ENCODE measurements at places on chromosomes 1 and 21.

DNA sequence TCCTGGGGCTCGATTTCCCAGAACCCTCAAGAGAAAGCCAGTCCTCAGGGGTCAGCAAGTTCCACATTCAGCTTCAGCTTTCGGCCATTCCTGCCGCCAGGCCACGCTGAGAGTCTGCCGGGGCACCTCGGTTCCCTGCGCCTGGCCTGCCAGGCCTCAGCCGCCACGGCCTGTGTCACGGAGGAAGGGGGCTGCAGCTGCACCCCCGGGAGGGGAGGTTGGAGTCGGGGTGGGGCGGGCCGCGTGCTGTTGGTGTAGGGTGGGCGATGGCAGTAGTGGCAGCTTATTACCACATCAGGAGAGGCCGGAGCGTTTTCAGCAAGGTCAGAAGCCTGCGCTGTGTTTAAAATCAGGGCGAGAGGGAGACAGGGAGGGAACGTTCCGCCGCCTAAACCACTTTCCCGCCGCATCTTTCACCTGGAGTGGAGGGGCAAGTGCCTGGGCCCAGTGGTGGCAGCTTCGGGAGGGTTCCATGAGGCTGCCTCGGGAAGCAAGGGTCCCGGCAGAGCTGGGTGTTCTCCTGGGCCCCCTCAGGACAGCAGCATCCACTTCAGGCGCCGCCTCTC is 68.5 kb upstream of the TRAPPC10 start:
- no peak for DNase-seq

DNA sequence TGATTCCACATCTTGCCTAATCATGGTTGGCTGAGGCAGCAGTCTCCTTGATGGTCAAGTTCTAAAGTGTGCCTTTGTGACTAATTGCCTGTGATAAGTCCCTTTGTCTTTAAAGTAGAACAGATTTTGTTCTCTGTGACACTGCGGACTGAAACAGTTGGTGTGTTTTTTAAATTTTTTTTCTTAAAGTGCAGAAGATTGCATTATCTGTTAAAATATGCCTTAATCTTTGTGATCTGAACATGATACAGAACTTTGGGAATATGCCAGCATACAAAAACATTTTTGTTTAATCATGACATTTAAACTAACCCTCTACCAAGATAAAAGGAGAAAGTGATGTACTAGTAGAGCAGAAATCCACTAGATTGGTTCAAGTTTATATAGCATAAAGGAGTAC is 1260.6 kb upstream of the ADGRL2 start:
- DNase-seq = no peak

DNA sequence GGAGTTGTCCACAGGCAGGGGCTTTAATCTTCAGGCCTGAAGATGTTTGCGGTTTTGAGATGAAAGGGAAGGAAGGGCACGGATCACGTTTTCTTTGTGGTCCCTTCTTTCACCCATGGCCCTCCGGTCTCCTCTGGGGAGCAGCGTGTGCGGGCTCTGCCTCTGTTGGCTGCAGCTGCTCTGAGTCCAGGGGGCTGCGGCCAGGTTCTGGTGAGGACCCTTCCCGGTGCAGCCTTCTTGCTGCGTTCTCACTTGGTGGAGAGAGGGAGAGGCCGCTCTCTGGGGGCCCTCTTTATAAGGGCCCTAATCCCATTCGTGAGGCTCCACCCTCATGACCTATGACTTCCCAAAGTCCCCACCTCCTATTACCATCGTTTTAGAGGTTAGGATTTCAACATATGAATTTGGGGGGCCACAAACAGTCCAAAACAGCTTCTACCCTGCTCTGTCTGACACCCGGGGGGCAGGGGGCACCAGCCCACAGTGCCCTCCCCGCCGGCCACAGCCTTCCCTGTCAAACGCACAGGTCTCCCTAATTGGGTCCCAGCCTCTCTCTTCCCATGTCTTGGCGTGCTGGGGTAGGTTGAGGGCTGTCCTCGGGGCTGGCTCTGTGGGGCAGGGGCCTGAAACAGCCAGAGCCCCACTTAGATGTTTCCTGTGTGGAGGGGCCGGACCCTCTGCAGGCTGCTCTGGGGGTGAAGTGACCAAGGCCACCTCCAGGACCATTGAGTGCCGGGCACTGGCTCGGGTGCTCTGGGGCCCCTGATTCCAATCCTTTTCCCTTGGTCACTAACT is 100.1 kb upstream of the C1orf174 start:
- DNase-seq = no peak

GRCh38 chr1:68180441-68181164 is 51.7 kb downstream of the WLS start:
- DNase-seq = no peak

- no peak for DNase-seq
Observed at GRCh38 chr1:205824180-205824579, 11.2 kb upstream of the SLC41A1 start.

- no peak for DNase-seq
Observed at GRCh38 chr1:81562934-81563333, 237.8 kb upstream of the ADGRL2 start.

DNA sequence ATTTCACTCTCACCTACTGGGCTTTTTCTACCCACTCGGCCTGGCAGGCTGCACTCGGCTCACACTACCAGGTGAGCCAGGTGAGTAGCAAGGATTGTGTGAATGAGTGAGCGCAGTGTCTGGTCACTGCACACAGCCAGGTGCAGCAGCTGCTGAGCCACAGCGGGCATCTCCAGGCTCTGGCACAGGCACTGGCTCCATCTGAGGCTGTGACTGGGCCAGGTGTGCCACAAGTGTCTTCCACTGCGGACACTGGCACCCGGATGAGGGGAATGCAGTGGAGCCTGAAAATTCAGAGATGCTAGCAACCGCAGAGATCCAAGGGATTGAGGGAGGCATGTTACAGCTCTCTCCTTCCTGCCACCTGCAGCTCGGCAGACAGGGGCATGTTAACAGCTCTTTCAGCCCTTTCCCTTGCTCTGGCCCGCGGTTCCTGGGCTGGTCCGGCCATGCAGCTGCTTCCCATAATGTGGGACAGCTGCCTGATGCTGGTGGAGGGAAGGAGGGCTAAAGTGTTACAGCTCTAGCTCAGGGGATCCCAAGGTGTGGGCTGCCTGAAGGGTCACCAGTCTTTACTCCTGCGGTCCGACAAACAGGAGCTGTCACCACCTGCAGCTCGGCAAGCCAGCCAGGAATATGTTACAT is 1038.3 kb downstream of the AMY1C start:
- DNase-seq = no peak

DNA sequence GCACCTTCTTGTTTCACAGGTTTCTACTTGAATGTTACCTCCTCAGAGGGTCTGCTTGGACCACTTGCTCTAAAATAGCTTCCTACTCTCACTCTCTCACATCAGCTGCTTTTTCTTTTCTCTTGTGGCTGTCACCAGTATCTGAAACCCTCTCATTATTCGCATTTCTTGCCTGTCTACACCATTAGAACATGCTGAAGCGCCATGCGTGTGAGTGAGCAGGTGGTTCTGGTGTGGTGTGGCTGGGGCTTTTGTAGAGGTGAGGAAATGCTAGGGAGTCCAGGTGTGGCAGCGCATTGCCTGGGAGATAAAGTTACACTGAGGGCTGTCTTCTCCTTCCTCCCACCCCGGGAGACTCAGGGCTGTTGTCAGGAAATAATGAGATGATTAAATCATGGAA is 4.1 kb downstream of the ZNF362 start:
- DNase-seq = no peak

DNA sequence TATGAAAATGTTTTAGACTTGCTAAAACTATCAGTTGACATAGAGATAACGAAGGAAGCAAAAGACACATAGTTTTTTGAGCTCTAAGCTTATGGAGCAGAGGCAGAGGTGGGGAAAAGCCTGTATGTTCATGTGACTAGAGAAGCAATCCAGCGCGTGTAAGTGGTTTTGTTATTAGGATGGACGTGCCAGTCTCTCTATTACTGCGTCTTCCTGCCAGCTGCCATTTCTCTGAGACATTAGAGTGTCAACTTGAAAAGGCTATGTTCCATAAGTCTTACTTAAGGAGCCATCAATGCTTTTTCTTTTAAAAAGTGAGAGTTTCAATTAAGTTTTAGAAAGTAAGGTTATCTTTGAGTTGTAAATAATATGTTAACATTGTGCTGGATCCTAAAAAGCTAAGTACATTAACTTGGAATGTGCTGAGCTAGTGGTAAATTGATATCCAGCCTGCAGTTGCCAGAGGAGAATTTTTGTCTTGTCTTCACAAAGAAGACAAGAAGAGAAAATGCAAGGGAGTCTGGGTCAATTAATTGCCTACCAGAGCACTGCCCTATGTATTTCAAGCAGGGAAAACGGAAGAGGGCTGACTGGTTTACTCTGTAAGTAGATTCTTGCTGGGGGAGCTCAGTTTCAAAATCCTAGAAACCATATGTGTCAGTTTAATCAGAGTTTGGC is 161.8 kb upstream of the B3GALT2 start:
- DNase-seq = no peak

DNA sequence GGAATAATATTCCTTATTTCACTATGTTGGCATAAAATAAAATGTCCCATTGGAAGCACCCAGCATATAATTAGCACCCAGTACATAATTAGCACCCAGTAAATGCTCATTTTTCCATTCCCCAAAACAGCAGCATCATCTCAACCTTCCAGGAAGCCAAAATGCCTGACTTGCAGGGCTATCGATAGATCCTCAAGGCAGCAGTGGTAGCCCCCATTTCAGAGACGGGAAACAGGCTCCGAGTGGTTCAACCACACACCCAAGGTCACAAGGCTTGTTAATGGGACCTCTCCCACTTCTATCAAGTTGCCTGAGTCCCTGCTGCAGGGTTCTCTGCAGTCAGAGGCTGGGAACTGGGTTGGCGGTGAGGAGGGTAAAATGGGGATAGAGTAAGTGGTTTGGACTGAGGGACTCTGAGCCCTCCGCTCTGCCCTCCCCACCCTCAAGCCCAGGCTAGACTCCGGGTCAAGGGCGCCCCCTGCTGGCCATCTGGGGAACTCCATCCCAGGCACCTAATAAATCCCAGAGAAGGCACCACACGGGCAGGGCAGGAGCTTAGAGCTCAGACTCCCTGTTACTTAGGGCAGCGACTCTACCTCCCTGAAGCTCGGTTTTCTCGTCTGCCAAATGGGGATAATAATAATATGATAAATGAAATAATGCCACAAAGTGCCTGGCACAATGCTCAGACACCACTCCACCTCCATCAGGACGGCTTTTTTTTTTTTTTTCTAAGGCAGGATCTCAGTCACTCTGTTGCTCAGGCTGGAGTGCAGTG is 21.9 kb upstream of the LAPTM5 start:
- peak; percentile 88 for DNase-seq

All from activated naive CD4-positive, alpha-beta T cell treated with anti-CD3 and anti-CD28 coated beads, Interleukin-2, amount 50 U/mL, for 16 hours (primary cell).